ENCODE measurements at places on chromosomes 4 and X.

DNA sequence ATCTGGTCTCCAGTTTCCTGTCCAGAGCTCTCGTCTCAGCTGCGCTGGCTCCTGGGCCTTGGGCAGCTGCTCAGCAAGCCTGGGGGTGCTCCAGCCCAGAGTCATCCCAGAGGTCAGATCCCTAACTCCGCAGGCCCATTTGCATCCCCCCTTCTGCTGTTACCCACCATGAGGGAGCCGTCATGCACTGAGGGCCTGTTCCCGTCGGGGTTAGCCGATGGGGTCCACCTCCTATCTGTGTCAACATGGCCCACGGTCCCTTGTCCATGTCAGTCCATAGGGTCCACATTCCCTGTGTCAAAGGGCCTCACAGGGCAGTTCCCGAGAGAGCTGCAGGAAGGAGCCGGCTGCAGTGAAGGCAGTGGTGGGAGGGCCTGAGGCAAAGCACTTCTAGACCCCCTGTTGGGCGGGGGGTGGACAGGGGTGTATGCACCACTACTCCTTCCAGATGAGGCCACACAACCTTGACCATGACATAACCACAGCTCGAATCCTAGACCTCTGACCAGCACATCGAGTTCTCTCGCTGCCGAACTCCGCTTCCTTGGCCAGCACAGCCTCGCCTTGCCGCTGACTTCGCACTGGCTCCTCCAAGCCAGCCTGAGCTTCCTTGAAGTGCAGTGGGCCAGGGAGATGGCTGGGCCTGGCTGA is 24.9 kb downstream of the WDR1 start:
- DNase-seq: no peak

DNA sequence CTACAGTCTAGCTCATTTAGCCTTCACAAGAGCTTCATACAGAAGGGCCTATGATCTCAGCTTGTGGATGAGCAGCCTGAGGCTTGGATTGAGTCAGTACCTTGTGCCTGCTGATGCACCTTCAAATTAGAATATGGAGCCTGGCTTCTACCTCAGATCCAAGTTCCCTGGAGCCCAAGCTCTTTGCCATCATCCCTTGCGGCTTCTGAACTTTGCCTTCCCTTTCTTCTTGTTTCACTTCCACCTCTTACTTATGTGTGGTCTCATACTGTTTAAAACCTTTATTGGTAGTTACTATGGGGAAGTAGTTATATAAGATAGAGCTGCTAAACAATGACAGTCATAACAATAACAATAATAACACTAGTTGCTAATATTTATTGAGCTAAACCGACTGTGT is 84.3 kb upstream of the AFF2 start:
- DNase-seq: no peak

DNA sequence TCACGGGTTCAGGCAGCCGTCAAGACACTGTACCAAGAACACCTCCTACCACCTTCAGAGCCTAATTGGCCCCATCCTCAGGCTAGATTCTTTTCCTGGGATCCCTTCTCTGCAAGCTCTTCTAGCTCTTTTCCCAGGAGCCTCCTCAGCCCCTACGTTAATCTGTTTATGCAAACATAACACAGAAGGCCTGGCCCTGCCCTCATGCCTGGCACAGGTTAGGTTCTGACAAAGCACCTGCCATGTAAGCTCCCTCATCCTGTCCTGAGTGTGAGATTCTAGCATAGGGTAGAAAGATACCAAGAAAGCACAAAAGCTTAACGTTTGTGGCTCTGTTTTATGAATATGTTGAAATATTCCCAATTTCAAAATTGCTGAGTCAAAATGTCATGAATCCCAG is 93.6 kb downstream of the IRF2 start:
- no peak for DNase-seq

DNA sequence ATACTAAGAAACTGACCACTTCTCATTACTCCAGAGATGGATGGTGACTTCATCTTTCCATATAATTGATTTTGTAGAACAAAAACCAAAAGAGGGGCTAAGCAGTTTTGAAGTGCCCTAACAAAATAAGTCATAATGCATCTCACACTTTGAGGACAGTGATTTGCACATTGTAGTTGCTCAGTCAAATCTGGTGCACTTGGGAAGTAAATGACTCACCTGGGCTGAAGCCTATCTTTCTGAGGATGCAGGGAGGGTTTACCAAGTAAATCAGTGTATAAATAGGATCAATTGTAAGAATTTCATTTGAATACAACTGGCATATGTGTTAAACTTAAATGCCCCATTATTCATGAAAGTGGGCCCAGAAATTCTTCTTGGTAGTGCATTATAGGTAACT is 134.2 kb downstream of the DCLK2 start:
- no peak for DNase-seq

GRCh38 chr4:34202154-34202553 is 2042.2 kb downstream of the ARAP2 start:
- no peak for DNase-seq

- DNase-seq: no peak
These were observed 103.6 kb downstream of the UCHL1 start for GRCh38 chr4:41360214-41360920.

Measured in activated T-cell treated with anti-CD3 and anti-CD28 coated beads for 1 hour (primary cell).